ENCODE measurements at places on chromosomes 1 and 21.
A peak's percentile ranks its signal among the peaks of the same experiment; 100 is the strongest.

DNA sequence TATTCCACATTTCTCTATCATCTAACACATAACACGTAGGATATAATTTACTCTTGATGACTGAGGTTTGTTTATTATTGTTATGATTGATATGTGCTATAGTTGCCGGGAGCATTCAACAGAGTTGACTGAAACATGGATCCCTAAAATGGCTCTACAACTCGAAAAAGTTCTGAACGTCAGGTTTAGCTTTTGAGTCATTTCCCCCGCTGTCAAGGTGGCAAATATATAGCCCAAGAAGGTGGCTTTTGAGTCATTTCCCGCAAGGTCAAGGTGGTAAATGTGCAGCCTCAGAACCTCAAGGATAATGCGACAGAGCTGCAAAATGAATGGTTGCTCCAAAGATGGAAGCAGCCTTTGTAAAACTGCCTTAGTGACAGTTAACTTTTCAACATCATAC is 104.0 kb downstream of the NIBAN1 start:
- no peak for DNase-seq

DNA sequence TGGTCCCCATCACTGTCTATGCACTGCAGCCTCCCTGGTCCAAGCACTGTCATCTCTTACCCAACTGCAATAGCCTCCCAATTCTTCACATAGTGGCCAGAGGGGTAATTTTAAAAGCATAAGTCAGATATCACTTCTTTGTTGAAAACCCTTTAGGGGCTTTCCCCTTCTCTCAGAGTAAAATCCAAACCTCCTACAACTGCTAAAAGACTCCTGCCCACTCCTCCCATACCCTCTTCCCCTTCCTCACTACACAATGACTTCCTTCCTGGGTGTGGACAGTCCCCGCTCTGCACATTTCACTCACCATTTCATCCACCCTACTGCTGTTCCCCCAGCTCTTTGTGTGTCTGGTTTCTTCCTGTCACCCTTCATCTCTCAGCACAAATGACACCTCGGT is 8.3 kb downstream of the MCOLN2 start:
- DNase-seq, result no peak

DNA sequence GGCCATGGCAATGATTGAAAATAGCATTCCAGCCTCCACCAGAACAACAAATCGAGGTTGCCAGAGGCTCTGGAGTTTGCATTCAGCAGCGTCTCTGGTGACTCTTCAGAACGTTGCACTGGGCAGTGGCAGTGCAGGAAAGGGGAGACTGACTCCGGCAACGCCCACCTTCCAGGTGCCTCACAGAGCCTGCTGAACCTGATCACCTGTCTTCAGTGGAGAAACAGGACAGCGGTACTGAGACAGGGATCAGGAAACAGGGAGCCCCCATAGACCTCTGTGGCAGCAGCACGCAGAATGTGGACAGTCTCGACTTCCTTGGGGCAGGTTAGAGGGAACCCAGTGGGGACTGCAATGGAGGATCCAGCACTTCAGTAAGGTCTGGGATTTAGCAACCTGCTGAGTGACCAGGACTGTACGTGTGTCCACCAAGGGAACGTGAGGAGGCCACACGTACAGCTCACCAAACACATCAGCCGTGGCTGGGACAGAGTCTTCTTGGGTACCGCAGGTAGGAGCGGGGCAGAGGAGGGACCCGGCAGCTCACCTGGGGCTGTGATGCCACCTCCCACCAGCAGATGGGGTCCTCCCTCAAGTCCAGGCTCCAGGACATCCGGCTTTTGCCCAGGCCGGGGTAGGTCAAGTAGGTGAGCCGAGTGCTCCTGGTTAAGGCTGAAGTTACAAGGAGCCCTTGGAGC is 128.6 kb downstream of the PRDM2 start:
- DNase-seq, result no peak

DNA sequence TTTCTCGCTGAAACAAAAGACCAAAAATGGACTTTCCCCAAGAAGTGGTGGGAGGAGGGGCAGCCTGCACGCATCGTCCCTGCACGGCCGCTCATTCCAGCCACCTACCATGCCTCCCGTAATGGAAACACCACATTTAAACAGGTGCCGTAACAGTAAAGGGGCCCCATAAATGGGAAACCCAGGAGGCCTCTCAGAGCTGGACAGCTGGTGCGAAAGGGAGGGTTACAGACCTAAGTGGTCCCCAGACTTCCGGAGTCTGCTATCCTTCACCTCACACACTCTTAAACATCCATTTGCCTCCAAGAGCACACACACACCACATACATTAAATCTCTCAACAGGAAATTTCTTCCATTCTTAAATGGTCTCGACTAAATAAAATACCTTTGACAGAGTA is 120.7 kb upstream of the SOD1 start:
- DNase-seq, result no peak

GRCh38 chr1:36323636-36324352 is at the start of gene EVA1B:
Gene EVA1B, minus strand, starts transcription at chr1:36323645. Its CDS starts 608 bp downstream, at chr1:36323037.
- DNase-seq, result peak; percentile 94

- no peak for DNase-seq
These were observed 10.1 kb upstream of the ST6GALNAC5 start for GRCh38 chr1:76857138-76857537.

- DNase-seq, result no peak
These were observed 14.4 kb upstream of the OR2T10 start for GRCh38 chr1:248611883-248612414.

DNA sequence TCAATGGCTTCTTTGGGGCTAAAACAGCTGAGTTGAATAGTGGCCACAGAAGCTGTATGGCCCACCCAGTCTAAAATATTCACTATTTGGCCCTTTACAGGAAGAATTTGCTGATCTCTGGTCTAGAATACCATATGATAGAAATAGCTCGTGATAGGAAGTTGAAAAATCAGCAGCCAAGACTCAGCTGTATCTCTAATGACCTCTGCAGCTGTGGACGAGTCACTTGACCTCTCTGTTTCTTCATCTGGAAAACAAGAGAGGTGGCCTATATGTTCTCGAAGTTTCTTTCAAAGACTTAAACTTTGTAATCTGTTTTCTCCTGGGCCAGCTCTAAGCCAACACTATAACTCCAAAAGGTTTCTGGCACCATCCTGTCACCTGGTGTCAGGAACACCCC is 129.2 kb downstream of the ZBTB18 start:
- no peak for DNase-seq

DNA sequence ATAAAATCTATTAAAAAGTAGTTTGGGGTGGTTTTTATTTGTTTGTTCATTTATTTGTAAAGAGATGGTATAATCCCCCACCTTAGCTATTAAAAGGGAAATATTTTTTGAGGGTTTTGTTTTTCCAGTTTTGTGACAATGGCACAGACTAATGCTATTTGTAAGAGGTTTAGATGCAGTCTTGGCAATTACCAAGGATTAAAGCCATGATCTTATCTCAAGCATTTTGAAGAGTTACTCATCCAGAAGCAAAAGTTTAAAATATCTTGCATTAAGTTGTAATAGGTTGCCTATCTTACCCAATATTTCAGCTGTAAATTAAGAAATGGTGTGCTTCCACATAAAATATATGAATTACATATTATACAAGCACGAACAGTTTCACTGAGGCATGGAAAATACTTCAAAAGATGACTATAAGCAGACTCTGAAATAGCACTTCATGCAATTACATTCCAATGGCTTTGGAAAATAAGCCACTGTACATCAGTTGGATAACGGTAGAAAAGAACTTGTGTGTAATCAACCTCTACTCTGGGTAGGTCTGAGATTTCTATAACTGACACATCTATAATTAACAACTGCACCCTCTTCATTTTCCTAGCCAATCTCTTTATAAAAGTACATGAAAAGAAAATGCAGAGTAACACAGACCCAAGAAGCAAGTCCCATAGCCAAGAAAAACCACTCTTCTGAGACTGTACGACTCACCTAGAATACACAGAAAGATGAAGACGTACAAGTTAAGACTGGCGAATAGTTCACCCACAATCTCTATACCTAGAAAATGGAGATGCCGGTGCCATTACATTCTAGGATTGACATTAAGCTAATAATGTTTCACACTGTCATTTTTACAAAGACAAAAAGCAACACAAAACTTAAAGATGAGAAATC is 95.2 kb downstream of the PTPN14 start:
- DNase-seq, result no peak

DNA sequence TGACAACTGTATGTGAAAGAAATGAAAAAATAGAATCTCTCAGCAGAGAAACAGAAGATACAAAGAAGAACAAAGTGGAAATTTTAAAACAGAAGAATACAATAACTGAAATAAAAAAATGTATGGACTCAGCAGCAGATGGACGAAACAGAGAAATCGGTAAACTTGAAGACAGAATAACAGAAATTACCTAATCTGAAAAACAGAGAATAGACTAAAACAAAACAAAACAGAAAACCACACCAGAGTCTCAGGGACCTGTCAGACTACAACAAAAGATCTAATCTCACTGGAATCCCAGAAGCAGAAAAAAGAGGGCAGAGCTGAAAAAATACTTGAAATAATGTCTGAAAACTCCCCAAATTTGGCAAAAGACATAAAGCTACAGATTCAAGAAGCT is 83.0 kb downstream of the ZSWIM5 start:
- DNase-seq, result no peak
